ENCODE measurements at places on chromosomes 6 and 20.

DNA sequence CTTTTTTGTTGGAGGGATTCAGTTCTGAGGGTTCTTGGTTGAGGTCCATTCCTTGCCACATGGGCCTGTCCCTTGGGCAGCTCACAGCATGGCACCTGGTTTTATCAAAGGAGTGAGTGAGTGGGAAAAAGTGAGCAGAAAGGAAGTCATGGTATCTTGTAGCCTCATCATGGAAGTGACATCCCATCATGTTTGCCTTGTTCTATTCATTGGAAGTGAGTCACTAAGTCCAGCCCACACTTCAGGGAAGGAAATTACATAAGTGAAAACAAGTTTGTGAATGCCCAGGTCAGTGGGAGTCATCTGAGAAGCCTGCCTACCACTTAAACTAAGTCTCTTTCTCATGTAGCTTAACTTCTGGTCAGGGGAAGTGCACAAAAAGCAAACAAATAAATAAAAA, 32.8 kb upstream of the ZNFX1 start:
- no peak for DNase-seq

- no peak for DNase-seq
These were observed 159.9 kb downstream of the TFAP2B start for GRCh38 chr6:50978380-50979170.

- DNase-seq: no peak
These were observed 192.6 kb upstream of the GGTLC1 start for GRCh38 chr20:24181151-24181550.

GRCh38 chr20:32819992-32820697, 391 bp downstream of the MAPRE1 start:
- peak; percentile 85 for DNase-seq

GRCh38 chr6:143050509-143050908, 10.2 kb upstream of the AIG1 start:
- no peak for DNase-seq

GRCh38 chr6:39361657-39362486, 39.4 kb upstream of the KCNK16 start:
- DNase-seq: peak; percentile 90

GRCh38 chr6:159759645-159760044, 2.2 kb upstream of the ACAT2 start:
- DNase-seq: no peak

DNA sequence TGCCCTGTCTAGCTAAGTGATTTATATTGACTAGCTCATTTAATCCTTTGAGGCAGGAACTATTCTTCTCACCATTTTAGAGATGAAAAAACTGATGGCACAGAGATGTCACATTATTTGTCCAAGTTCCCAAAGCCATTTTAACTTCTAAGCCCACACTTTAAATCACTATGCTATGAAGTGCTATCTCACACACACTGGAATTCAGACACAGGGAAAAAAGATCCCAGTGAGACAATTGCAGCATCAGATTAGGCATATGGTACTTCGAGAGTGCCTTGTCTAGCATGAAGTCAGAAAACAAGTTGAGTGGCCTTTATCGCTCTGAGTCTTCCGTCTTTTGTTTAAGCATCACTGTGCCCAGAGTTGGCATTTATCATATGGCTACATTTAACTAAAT, 54.1 kb upstream of the PDE7B start:
- DNase-seq: no peak

Measured in WERI-Rb-1 (cell line).